ENCODE measurements at places on chromosomes 5 and 9.

- DNase-seq, result no peak
Observed at GRCh38 chr5:107289030-107289714, 381.6 kb downstream of the EFNA5 start.

- DNase-seq, result no peak
Observed at GRCh38 chr5:55241746-55242145, 8.3 kb upstream of the CCNO start.

GRCh38 chr9:1273859-1274258 lies 223.7 kb downstream of the DMRT2 start:
- DNase-seq, result no peak

DNA sequence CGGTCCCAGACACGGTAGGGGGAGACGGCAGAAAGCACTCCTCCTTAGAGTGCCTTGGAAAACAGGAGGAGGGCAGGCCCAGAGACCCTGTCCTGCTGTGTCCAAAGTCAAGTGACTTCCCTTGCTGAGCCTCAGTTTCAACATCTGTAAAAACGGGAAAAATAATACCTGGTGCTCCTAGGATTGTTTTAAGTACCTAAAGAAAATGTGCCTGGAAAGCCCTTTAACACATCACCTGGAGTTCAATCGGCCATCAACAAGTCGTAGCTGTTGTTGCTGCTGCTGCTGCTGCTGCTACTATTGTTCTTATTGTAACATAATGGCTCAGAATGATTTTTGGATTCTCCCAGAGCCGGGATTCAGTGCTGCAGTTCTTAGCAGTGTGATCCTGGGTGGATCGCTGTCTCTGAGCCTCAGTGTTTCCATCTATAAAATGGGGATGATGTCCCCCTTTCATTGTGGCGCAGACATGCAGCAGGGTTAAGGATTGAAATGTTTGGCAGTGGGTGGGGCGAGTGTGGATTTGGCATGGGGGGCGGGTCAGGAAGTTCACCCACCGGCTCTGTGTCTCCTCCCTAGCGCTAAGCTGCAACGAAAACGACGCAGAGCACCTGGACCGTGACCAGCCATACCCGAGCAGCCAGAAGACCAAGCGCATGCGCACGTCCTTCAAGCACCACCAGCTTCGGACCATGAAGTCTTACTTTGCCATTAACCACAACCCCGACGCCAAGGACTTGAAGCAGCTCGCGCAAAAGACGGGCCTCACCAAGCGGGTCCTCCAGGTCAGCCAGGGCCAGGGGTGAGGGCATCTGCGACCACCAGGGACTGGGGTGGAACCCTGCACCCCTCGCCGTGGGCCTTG lies 9.2 kb downstream of the LHX2 start:
- DNase-seq, result no peak

DNA sequence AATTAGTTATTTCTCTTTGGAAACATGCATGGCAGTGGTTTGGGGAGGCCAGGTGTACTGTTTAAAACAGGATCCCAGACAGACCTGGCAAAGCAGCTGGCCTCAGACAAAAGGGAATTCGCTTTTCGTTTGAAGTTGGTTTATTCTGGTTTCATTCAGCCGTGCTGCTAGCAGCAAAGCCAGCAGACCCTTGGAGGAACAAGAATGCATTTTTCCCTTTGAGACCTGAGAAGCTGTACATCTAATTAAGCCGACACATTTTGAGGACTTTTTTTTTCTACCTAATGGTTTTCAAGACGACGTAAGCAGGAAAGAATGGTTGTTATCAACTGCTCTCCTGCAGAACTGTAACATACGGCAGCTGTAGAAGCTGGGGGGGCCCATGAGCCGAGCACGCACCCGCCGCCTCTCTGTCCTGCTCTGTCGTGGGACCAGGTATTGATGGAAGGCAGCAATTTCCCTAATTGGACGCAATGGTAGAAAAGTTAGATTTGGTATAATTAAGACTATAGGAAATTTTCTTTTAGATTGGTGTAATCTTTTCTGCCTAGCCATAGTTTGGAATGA lies 13.6 kb downstream of the PLEKHG4B start:
- DNase-seq, result no peak

DNA sequence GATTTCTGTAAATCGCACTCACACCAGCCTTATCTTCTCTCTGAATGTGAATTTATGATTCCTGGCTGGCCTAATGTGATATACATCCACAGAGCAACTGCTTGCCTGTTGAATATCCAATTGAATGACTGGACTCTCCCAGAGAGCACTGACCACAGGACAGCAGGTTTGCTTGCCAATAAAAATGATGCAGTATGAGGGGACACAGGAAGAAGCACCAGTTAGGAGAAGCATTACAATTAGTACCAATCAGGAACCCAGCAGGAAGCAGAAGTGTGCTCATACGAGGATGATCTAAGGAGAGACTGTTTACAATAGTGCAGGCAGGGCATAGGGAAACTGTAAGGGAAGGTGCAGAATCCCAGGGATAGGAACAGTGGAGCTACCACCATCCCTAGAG lies 127.2 kb upstream of the ZNF366 start:
- no peak for DNase-seq

DNA sequence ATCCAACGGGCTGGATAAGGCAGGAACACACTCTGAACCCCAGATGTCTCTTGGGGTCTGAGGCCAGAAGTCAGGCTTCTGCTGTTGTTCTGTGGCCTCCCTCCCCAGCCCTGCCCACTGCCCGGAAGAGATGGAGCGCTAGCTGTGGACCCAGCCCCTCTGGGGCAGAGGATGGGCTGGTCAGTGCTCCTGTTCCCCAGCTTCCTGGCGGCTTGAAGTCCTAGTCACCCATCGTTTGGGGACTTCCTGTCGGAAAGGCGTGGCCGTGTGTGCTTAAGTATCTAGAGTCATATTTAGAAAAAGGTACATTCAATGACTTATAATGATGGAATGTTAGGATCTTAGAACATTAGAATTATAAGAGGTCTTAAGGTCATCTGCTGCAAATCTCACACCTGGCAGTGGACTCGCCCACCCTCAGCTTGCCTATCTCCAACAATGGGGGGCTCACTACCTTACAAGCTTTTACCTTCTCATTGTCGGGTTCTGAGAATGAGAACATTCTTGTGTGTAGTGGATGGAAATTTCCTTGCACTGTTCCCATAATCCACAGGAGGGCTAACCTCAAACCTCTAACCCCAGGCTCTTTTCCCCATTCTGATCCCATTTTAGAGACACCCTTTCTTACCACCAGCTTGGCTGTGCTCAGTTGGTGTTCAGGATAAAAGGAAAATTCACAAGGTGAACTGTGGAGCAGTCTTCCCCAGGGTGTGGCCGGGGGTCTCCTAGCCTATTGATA lies 13.4 kb upstream of the AIF1L start:
- DNase-seq, result no peak
